ENCODE measurements at places on chromosomes 13 and 19.

DNA sequence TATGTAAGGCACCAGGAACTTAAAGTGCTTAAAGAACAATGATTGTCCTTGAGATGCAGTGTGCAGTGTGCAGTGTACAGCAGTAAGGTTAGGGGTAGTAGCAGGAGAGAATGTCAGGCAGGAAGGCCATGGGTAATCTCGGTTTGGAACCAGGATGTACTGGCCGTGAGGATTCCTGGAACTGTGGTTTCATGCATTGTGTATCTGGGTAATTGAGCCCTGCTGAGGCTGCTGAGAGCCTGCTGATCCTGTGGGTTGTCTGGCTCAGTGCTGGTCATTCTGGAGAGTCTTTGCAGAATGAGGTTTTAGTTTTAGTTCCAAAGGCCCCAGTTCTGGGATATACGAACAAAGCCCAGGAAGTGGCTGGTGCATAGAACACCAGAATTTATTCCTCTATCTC is 71.0 kb downstream of the ZNF568 start:
- DNase-seq, result no peak

DNA sequence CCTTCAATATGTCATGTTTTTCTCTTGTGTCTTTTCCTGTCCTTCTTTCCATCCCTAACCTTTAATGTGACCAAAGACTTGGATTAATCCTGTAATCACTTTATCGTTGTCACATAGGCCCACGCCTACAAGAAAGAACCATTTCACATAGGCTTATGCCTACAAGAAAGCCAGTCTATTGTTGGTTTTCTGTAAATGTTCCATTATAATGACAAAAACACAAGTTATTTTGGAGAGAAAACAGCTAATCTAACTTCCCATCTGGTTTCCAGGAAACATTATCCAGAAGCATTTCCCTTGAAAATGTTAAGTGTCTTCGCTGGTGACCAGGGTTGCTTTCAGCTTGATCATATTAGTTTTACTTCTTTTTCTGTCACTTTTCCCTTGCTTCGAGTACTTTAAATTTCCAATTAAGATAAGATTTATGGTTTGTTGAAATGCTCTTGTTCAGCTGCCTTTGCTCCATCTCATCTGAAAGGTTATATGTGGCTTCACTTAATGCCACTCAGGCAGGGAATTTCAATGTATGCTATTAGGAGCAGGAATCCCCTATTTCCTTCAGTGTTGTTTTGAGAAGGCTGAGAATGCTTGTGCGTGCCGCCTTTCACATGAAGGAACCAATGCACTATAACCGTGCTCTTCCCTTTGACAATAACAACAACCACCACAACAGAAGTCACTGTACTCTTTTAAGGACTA is 708.2 kb downstream of the EFNB2 start:
- DNase-seq, result no peak

GRCh38 chr13:102097708-102098107 is 304.1 kb downstream of the FGF14 start:
- DNase-seq, result no peak

DNA sequence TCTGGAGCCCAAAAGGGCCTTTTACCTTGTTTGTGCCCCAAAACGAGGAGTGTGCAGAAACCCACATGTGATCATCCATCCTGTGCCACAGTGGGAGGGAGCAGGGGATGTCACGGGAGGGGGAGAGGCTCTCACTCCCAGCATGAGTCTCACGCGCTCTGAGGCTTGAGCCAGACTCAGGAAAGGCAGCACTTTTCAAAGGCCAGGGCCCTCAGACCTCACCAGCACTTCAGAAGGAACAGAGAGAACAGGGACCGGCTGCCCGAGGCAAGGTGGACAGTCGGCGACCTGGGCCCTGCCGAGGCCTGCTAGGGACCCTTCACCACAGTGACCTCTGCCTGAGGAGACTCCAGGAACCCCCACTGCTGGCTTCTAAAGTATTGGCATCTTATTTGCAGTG is 71.7 kb upstream of the WASF3 start:
- DNase-seq, result peak; percentile 37

- DNase-seq, result no peak
Measured at GRCh38 chr13:94332359-94333096, 147.0 kb downstream of the DCT start.

- DNase-seq, result peak; percentile 93
Measured at GRCh38 chr19:36081385-36081784, 26.7 kb downstream of the WDR62 start.

DNA sequence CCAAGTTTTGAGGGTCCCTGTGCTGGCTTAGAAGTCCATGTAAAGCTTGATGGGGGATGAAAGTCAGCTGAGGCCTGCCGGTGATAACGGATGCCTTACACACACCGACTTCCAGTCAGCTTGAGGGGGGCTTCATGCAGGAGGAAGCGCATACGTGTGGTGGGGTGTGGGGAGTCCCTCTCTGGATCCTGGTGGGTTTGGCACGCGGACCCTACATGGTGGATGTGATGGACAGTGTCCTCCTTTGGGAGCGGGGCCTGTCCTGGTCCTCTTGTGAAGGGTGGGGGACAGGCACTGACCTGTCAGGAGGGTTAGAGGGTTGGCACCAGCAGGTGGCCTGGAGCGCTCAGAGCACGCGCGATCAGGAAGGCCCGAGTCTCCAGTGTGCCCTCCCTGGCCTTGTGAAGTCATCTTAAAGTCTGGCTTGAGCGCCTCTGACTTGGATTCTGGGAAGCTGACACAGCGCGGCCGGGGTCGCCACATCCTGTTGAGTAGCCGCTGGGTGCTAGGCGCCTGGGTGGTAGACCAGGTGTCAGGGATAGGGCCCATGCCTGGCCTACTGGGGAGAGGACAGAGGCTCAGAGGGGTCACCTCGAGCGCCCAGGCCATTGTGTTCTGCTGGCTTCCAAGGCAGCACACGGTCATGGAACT is 2.9 kb downstream of the DAZAP1 start:
- no peak for DNase-seq

DNA sequence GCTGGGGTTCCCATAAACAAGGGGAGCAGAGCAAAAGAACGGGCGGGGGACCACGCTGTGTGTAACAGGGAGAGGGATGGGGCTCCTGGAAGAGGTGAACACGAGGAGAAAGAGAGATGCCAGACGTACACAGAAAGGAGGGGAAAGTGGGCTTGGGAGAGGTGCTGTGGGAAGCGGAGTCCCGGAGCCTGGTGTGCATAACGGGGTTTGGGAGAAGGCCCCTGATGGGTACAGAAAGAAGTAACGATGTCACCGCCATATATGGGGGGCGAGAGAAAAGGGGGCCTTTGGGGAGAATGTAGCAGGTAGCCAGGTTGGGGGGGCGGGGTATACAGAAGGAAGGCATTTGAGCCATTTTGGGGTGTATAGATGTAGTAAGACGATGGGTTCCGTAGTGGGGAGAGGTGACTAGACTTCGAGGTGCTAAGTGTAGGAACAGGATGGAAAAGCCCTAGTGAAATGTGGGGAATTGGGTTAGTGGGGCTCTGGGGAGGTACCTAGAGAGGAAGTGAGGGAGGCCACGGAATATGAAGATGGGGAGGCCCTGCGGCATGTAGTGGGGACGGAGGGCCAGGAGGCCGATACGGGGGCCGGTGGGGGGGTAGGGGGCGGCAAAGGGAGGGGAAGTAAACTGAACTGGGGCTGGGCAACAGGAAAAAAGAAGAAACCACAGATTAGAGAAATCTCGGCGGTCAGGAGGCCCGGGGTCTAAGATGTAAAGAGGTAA is 787 bp downstream of the ZNF580 start:
- no peak for DNase-seq

GRCh38 chr19:17834350-17835181 is 13.2 kb downstream of the JAK3 start:
- DNase-seq, result no peak

DNA sequence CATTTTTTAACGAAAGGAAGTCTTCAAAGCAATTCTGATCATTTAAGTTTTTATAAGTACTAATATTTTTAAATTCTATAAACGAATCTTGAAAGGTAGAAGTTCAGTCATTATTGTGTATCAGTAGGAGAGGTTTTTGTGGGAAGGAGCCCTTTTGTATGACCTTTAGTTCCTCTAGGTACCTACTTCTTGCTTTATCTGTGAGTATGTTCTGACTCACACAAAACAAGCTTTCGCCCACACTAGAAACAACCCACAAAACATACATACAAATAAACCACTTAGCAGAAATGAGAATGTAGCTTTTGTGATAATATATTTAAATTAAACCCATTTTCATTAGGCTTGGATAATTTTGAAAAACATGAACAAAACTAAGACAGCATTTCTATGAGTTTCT is 27.8 kb downstream of the ERCC5 start:
- DNase-seq, result no peak

DNA sequence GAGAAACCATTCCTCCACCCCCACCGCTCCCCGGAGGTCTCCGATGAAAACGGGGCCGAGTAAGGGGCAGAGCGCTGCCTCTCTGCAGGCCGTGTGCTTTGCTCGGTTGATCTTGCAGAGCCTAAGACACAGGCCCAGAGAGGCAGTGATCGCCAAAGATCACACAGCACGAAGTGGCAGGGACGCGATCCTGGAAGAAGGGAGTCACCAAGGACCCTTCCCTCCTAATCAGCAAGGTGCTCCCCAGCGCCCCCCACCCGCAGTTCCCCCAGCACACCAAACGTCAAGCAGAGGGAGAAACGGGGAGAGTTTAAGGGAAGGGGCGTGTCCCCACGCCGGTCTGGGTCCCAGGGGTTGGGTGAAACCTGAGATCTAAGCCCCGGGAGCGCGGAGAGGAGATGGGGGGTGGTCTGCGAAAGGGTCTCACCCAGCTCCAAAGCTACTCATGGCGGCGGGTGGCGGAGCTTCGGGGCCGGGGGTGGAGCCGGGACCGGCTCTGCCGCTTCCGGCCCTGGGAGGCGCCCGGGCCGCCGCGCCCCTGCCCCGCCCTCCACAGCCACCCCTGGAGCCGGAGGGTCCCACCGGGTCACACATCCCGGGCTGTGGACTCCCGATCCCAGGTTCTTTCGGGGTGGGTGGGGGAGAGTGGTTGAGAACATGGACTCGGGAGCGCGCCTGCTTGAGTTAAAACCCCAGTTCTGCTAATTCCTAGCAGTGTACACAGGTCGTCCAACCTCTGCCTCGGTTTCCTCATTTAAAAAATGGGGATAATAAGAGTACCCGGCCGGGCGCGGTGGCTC is at the start of gene EML2:
Gene EML2, minus strand, starts transcription at position 468 of the 800 bp plus-strand sequence. Its CDS starts 21 bp downstream, at position 447.
- DNase-seq, result no peak

GRCh38 chr13:46629811-46630413 is 76.9 kb downstream of the LRCH1 start:
- peak; percentile 31 for DNase-seq

GRCh38 chr19:6802336-6803035 is 30.0 kb downstream of the VAV1 start:
- DNase-seq, result peak; percentile 61

DNA sequence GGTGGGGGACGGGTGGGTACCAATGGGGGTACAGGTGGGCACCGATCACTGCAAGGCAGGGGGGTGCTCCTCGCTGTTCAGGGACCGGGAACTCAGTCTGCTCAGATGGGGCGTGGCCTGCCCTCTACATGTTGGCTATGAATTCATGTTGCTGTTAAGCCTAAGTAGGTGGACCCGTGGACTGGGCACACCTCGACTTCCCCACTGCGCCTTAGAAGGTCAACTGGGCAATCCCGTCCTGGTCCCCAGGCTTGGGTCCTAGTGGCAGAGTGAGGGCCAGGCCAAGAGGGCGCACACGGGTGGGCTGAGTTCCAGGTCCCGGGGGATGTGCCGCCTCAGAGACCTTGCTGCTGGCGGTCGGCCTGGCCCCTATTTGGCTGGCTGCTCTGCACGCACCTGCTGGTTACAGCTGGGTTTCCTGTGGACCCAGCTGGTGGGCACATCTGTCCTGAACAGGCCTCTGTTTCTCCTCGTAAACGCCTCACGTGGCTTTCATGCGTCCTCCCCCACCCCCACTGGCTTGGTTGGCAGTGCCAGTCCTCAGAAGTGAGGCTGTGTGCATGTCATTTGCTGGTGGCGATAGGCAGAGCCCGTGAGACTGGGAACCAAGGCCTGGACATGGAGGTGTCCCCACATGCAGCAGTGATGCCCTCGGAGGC is 13.5 kb upstream of the ZNF554 start:
- no peak for DNase-seq

- DNase-seq, result no peak
Measured at GRCh38 chr13:110350509-110350908, 43.4 kb downstream of the COL4A2 start.
